ENCODE measurements at places on chromosomes 5 and 9.

DNA sequence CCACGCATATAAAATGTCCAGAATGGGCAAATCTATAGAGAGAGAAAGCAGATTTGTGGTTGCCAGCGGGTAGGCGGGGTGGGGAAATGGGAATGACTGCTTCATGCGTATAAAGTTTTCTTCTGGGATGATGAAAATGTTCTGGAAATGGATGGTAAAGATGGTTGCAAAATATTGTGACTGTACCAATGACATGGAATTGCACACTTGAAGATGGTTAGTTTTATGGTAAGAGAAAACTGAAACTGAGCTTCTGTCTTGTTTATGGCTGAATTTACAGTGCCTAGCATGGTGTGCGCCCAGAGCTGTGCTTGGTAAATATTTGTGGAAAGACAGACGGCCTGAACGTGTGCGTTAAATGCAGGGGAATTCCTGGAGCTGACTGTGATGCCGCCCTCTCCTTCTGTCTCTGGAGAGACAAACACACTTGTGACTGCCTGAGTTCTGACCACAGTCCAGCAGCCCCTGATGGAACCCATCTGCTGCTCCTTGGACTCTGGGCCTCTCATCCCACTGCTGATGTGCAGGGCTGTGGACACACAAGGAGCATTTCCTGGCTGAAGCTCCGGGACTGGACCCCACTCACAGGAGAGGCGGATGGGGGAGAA, 8.6 kb upstream of the PTGES start:
- no peak for DNase-seq

GRCh38 chr5:33631139-33631538, 190.4 kb downstream of the TARS1 start:
- no peak for DNase-seq

DNA sequence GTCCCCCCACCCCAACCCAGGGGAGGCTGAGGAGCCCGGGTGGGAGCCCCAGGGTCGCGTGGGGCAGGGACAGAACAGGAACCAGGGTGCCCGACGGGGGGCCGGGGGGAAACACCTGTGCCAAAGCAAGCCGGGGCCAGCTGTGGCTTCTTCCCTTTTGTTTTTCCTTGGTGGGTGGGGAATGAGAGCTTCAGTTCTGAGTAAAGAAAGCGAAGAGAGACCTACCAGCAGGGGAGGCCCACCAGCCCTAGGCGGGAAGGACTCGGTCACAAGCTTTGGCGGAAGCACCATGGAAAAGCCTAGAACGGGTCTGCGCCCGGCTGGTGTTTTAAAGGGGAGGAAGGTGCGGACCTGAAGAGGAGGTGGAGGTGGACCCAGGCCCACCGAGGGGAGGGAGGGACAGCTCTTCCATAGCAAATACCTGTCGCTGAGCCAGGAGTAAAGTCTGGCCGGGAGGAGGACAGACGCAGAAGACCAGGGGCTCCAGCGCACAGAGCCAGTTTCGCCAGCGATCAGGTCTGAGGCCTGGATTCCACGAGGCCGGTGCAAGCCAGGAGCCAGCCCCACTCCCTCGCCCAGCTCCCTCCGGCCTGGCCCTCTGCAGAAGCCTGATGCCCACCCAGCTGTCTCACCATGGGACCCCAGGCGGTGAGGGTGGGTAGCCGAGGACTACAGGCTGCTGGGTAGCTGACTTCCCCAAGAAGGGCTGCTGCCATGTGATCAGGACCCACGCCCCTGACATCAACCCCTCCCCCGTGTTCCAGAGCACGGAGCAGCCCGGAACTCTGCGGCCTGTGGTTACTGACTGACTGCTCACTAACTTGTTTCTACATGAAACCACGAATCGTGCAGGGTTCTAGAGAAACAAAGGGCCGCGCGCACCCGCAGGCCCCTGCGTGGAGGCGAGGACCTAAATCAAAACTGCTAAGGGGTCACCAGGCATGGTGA, 849 bp upstream of the MGAT1 start:
- peak; percentile 73 for DNase-seq

DNA sequence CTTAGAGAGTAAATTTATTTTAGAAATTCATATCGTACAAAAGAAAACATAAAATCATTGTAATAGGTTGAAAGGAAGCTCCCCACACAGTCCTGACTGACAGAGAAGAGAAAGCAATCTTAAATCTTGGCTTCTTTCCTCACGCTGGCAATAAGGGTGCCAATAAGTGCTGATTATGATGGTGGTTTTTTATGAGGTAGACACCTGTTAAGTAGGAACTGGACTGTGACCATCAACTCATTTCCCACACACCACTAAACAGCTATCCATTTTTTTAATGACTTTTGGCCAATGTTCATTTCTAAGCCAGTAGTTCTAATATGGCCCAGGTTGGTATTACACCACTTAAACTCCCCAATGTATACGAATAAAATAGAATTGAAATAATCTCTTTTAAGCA, 893.5 kb upstream of the NUDT12 start:
- no peak for DNase-seq

GRCh38 chr5:67652201-67652600, 455.6 kb upstream of the CD180 start:
- no peak for DNase-seq

GRCh38 chr9:36912620-36913019, 121.4 kb downstream of the PAX5 start:
- DNase-seq = no peak

DNA sequence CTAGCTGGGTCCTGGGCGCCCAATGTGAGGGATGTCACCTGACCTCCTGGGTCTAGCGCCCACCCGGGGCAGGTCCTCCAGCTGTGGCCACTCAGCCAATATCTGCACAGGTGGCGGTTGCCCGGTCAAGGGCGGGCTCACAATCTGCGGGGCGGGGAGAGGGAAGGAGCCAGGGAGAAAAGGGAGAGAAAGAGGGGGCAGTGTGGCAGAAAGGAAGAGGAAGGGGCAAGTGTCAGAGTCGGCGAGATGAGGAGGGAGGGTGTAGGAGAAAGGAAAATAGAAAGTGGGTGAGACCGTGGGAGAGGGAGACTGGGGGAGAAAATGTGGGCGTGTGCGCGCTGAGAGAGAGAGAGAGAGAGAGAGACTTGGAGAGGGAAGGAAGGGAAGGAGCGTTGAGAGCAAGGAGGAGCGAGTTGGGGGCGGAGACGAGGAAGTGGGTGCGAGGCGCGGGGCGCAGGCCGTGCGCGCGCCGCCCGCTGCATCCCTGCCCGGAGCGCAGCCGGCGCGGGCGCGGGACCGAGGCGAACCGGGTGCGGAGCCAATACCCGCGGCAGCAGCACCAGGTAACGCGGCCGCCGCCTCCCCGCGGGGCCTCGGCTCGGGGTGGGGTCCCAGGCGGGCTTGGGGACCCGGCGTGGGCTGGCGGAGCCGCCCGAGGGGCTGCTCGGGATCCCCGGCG, at the start of gene HRH2:
Gene HRH2 (plus strand): TSS at position 479 of the 679 bp plus-strand sequence. CDS start 25,163 bp downstream, outside the sequence.
- DNase-seq = peak; percentile 24

DNA sequence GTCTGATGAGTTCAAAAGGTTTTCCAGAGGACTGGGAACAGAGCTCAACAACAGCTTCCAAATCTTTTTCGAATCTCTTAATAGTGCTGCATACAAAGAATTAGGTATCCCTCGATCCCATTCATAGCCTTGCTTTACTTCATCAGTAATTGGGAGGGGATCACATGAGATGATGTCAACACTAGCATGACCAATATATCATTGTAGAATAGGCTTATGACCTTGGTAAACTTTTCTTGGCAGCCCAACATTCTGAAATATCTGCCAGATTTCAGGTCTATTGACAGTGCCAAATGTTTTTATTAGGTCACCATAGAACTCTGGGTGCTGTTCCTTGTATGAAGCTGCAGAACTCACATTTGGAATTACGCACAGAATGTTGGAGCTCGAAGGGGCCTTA, 228.9 kb downstream of the FGF10 start:
- no peak for DNase-seq

DNA sequence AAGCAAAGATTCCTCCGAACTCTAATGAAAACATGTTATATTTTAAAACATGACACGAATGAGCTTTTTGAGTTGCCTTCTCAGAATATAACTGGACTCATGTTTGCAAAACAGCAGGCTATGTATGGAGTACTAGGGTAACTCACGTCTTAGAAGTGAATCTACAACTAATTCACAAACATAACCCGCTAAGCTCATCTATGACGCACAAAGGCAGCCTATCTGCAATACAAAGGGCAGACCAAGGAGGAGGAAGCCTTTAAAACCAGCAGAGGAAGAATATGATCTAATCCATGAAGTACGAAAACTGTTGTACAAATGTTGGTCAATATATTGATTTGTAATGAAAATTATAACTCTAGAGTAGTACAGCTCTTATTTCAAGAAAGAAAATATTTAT, 67.0 kb downstream of the CETN3 start:
- DNase-seq = no peak

DNA sequence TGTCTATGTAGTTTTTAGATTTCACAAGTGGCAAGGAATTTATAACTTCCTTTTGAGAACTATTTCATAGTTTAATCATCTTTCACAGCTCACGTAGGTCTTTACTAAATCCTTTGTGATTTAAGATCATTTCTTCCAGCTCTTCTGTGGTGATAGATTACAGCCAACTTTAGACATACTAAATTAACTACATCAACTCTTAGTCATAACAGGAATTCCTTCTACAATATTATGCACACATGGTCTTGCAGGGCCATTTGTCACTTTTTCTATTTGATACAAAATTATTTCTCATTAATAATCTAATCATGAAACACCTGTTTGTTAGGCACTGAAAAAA, 208.4 kb downstream of the PDE4D start:
- DNase-seq = no peak

DNA sequence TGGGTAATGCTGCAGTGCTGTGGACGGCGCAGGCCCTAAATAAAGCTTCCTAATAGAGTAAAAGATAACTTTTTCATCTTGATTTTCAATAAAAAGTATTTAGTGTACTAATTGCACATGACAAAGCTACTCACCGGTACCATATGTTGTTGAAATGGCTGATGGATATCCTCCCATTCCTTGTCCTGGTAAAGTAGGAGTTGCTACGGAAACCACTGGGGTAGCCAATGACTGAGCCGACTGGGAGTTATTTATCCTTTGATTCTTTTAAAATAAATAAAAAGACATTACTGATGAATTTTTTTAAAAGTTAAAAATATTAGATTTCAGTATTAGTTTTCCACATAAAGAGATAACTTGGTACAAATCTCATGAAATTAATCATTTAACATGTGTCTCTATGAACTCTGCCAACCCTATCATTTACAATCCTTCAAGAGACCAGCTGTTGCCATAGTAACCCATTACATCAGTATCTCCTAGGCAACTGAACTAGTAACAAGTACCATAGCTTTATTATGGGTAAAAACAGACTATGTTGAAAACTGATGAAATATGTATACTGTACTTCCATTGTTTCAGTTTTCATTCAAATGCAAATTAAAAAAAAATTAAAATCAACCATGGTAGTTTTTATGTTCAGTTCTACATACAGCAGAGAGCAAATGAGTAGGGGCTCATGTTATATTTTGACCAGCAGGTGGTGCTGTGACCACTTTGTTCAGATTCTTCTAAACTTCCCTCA, 153.7 kb downstream of the MEF2C start:
- DNase-seq = peak; percentile 4

- no peak for DNase-seq
Observed at GRCh38 chr9:33139421-33140228, 27.5 kb downstream of the B4GALT1 start.

DNA sequence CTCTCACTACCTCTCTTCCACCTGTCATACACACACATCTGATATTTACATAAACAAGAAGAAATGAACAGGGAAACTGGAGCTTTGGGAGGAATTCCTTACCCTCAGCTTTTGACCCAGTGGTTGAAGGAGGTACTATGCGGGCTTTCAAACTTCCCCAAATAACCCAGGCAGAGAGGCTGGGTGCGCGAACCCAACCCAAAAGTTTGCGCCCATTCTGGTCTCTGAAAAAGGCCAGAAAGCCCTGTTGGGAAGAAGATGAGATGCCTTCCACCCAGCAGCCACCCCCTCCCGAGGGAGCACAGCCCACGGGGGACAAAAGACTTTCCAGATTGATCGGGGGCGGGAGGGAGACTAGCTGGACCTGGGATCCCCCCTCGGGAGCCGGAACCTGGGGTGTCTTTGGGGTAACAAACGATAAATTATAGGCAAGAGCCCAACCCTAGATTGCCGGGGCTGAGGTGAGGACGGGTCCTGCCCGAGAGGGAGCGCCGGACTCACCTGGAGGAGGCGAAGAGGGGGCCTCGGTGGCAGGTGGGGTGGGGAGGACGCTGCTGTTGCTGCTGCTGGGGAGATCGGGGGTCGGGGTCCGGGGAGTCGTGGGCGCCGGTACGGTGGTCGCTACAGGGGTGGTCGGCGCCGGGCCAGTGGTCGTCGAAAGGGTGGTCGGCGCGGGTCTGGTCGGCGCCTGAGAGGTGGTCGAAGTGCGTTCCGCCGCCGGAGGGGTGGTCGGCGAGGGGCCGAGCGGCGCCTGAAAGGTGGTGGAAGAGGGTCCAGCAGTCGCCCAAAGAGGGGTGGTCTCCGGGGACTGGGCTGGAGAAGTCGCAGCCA, 798 bp downstream of the MEGF9 start:
- no peak for DNase-seq

- no peak for DNase-seq
Observed at GRCh38 chr5:175285261-175285660, 158.7 kb downstream of the DRD1 start.

GRCh38 chr9:129143031-129143927, 32.1 kb downstream of the PTPA start:
- DNase-seq = peak; percentile 53

- no peak for DNase-seq
Observed at GRCh38 chr9:107898761-107899160, 409.2 kb upstream of the KLF4 start.

- no peak for DNase-seq
Observed at GRCh38 chr9:34948451-34948850, 9.6 kb upstream of the PHF24 start.

DNA sequence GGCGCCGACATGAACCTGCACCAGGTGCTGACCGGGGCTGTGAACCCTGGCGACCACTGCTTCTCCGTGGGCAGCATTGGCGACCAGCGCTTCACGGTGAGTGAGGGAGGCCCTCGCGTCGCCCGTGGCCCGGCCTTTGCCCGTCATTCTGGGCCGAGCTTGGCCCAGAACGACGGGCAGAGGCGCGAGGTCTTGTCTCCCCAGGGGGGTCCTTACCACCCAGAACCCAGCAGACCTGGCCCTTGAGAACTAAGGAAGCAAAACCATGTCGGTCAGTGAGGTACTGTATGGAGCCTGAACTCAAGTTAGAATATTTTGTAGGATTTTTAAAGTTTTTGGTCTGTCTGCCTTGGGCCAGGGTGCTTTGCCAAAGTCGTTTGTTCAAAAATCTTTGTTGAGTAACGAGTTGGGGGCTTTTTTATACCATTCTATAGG, 691 bp downstream of the DMXL1 start:
- DNase-seq = no peak

DNA sequence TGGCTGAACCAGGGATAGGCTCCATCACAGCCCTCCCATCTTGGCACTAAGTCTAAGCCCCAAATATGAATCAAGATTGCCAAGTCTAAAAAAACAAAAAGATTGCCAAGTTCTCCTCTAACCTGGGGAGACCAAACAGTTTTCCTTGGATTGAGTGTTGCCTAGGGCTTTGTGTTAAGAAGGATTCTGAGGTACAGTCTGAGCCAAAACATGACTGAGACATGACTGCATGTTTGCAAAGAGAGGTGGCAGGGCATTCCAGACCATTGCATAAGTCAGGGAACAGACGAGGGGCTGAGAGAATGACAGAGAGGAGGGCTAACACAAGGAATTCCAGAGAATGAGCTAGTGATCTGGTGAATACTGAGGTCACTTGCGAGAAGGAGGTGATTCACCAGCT, 11.4 kb downstream of the LAMC3 start:
- DNase-seq = no peak

All from activated CD4-positive, CD25-positive, alpha-beta regulatory T cell (primary cell).